ENCODE measurements at places on chromosomes 4 and X. TPM values are rescaled to one million over a fixed set of nuclear protein-coding genes. Genes with fewer than 3 reads are reported as not detected.

- no peaks in the 10 kb centered on the region for H3K4me1 ChIP-seq
- DNase-seq = no peak
- H3K27me3 ChIP-seq = no peaks in the 10 kb centered on the region
- no peaks in the 10 kb centered on the region for H3K36me3 ChIP-seq
These were observed 49.9 kb upstream of the HELT start for GRCh38 chr4:184968366-184968765.

- no peaks in the 10 kb centered on the region for H3K4me1 ChIP-seq
- H3K27ac ChIP-seq = no peak overlapping the region
- no peaks in the 10 kb centered on the region for H3K36me3 ChIP-seq
- no peak overlapping the region for H3K4me3 ChIP-seq
These were observed 7.6 kb downstream of the SFRP2 start for GRCh38 chr4:153781280-153781679.

PLAC1 gene
- 0.36 TPM for total RNA-seq

- no peaks in the 10 kb centered on the region for H3K36me3 ChIP-seq
- H3K4me3 ChIP-seq = peak within 1 kb of the TSS; percentile 26
- no peaks in the 10 kb centered on the region for H3K27me3 ChIP-seq
- peak; percentile 86 for DNase-seq
- H3K4me1 ChIP-seq = peaks cover 9% of the 10 kb centered on the region
These were observed at the start of gene SOD3 for GRCh38 chr4:24794916-24795665. Gene SOD3 (plus strand): TSS chr4:24795573. CDS start chr4:24799522, 3,949 bp downstream.

DNA sequence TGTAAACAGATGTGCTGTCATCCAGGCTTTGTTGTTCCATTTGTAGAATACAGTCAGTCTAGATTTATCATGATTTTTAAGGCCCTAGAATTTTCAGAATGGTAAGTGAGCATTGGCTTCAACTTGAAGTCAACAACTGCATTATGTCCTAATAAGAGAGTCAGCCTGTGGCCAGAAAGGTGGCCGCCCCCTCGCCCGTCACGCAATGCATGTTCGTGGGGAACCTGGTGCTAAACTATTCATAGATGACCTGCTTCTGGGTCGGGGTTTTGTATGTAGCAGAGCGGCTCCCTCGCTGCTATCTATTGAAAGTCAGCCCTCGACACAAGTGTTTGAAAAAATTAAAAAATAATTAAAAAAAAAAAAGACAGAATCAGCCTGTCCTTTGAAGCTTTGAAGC lies 24.7 kb downstream of the USP53 start:
- H3K4me3 ChIP-seq = no peak overlapping the region
- DNase-seq = no peak
- no peaks in the 10 kb centered on the region for H3K27me3 ChIP-seq
- H3K36me3 ChIP-seq = peaks cover 8% of the 10 kb centered on the region

Data from IMR-90 (cell line).